ENCODE measurements at places on chromosomes 16 and 17. TPM values are rescaled to one million over a fixed set of nuclear protein-coding genes. Genes with fewer than 3 reads are reported as not detected.

The PPP1R27 gene
- not detected for total RNA-seq

The FAM20A gene
- not detected for total RNA-seq

The CD300LB gene
- total RNA-seq, result not detected

The CD79B gene
- not detected for total RNA-seq

The DNASE1L2 gene
- not detected for total RNA-seq

The PRSS36 gene
- total RNA-seq, result 10.6 TPM

The CCL17 gene
- not detected for total RNA-seq

DNA sequence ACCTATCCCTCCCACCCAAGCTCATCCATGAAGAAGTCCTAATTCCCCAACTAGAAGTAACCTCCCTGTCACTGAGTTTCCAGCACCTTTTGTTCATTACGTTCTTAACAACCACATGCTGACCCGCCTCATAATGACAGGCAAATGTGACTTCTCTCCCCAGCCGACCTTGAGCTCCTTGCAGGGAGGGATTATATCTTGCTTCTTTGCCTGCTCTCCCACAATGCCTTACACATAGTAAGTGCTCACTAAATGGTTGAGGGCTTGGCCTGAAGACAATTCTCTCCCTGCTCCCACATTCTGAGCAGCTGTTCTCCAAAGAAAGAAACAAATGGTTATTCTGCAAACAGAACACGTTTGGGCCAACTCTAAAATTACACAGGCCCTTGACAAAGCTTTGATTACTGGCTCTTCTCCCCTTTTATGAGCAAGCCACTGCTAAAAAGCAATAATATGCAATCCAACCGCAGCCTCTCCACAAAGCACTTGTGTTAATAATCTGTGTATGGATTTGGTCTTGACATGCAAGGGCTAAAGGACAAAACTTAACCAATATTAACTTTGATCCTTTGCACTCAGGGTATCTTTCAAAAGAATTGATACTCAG is 23.2 kb downstream of the SLC39A11 start:
- DNase-seq, result no peak

DNA sequence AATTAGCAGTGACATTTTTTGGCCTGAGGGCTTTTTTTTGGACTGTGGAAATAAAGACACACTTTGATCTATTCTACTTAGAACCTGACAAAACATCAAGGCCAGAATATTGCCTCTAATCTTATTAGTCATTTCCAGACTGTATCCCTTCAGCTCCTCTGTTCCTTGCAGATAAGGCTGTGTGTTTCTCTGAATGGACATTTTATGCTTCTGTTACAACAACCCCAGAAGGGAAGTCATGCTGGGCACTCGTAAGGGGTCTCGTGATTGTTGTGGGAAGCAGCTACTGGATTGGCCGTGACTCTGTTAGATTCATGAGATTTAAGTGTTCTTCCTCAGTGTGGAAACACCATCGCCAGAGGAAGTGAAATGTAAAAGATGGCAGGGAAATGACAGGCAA is 31.6 kb upstream of the HS3ST2 start:
- DNase-seq, result no peak

- DNase-seq, result no peak
These were observed 77.1 kb downstream of the MRM3 start for GRCh38 chr17:859061-859823.

DNA sequence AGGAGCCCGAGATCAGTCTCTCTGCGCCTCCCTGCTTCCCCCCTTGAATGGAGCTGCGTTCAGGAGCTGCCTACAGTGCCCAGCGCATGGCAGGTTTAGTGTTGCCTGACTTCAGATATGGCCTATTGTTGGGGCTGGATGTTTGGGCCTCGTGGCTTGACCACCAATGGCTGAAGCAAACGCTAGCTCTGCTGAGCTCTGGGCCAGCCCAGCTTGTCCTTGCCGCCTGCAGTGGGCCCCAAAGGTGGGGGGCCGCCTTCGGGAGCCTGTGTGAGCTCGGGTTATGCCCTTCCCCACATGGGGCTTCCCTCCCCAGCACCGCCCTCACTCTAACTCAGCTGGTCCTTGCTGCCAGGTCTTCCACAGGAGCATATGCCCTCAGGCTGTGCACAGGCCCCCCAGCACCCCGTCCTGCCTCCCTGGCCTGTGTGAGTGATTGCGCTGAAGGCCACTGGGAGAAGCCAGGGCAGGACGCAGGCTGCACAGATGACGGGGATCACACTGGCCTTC is 2.0 kb upstream of the METTL26 start:
- no peak for DNase-seq

DNA sequence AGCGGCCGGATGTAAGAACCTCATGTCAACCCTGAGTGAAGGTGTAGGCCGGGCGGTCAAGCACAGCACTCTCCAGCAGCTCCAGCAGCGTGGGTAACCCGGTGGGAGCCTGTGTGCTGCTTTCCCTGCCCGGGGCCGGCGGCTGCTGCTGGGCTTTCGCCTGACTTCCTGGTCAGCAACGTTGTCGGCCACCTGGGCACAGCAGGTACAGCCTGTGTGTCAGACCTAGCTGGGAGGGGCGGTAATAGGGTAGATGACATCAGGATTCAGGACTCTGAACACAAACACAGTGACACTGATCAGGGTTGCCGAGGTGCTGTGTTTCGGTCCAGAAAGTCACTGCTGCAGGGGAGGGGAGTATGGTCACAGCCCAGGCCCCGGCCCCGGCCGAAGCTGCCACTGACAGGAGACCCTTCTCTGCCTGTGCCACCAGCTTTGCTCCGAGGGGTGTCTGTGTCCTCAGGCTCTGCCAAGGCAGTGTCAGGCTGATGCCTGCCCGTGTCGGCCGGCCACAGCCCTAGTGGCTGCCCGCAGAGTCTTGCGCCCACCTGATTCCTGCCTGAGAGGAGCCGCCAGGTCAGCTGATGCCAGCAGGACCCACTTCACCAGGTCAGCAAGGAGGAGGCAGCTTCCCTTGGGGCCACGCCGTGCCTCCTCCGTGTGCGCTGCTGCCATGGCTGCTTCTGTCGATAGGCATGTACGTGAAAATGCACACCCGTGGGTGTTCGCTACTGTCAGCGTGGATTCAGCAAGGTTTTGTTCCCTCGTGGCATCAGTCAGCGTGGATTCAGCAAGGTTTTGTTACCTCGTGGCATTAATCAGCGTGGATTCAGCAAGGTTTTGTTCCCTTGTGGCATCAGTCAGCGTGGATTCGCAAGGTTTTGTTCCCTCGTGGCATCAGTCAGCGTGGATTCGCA is 9.2 kb downstream of the RAB40C start:
- DNase-seq, result no peak

DNA sequence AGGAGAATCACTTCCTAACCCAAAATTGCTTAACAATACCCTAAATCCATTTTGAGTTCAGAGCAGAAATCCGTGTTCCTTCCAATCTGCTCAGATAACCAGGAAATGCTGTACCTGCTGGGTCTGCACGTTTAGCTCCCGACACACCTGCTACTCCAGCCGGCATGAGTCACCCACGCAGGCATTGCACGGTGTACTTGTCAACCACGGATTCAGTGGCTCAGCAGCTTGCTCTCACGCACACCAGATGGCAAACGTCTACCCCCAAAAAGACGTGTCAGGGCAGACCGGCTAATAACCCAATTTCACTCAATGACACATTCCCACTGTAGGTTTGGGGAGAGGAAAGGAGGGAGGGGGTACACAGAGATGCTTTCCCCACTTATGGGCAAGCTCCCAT is 468.1 kb downstream of the SOX9 start:
- peak; percentile 75 for DNase-seq

DNA sequence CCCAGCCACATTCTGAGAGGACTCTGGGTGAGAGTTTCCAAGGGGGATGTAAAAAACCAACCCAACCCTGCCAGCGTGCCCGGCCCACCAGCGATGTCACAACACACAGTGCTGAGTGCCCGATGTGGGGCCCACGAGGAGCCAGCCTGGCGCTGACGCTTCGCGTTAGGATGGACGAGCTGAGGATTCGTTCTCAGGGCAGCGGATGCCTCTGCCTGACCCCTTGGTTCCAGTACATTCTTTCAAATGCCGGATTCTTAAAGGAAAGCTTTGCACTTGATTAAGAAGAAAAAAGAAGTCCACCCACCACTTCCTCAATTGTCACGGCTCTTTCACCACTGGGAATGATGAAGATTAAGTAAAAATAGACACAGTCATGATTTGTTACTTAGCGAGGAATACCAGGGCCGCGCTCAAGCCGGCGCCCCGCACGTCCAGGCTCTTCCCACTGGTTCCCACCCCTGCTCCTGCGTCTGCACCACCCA is 79.4 kb downstream of the IRF8 start:
- DNase-seq, result no peak

GRCh38 chr17:35889818-35890773 is 9.9 kb upstream of the CCL5 start:
- peak; percentile 38 for DNase-seq

- no peak for DNase-seq
These were observed 56.7 kb downstream of the PLXDC1 start for GRCh38 chr17:39094607-39095308.

- no peak for DNase-seq
These were observed 88.4 kb upstream of the GNAO1 start for GRCh38 chr16:56102906-56103305.

GRCh38 chr17:81082177-81083073 is 47.5 kb downstream of the BAIAP2 start:
- no peak for DNase-seq

GRCh38 chr17:10316801-10317542 is 55.8 kb downstream of the MYH13 start:
- peak; percentile 8 for DNase-seq

GRCh38 chr17:18184143-18185031 is 759 bp downstream of the ALKBH5 start:
- DNase-seq, result peak; percentile 35

- DNase-seq, result no peak
These were observed 76.0 kb upstream of the RBBP6 start for GRCh38 chr16:24463196-24463945.

DNA sequence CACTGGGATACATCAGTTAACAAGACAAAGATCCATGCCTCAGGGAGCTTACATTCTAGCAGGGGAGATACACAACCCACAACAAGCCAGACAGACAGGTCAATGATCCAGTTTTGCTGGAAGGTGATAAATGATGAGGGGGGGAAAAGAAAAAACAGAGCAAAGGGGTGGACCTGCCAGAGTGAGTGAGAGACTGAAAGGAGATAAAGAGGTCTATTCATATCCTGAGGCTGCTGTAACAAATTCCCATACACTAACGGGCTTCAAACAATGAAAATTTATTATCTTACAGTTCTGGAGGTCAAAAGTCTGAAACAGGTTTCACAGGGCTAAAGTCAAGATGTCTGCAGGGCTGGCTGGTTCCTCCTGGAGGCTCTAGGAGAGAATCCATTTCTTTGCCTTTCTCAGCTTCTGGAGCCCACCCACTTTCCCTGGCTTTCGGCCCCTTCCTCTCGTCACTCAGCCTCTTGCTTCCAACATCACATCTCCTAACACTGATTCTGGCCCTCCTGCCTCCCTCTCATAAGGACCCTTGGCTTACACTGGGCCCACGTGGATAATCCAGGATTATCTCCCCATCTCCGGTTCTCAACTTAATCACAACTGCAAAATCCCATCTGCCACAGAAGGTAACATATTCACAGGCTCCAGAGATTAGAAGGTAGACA is 81.5 kb downstream of the GAS7 start:
- no peak for DNase-seq

GRCh38 chr17:77645072-77646045 is 313.1 kb upstream of the TNRC6C start:
- no peak for DNase-seq

GRCh38 chr17:39709998-39710964 is 10.4 kb downstream of the ERBB2 start:
- no peak for DNase-seq

DNA sequence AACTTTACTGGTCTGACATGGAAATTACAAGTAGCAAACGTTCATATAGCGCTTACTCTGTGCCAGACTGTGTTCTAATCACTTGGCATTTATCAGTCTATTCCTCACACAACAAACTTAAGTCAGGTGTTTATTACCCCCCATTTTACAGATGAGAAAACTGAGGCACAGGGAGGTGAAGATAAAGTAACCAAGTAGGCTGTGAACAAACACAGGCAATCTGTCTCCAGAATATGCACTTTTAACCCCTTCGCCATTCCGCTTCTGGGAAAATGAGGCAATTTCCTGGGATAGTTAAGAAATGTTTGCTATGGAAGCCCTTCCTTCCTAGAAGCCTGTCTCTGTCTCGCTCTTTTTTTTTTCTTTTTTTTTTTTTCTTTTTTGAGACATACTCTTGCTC is 12.2 kb upstream of the CXCL16 start:
- no peak for DNase-seq

DNA sequence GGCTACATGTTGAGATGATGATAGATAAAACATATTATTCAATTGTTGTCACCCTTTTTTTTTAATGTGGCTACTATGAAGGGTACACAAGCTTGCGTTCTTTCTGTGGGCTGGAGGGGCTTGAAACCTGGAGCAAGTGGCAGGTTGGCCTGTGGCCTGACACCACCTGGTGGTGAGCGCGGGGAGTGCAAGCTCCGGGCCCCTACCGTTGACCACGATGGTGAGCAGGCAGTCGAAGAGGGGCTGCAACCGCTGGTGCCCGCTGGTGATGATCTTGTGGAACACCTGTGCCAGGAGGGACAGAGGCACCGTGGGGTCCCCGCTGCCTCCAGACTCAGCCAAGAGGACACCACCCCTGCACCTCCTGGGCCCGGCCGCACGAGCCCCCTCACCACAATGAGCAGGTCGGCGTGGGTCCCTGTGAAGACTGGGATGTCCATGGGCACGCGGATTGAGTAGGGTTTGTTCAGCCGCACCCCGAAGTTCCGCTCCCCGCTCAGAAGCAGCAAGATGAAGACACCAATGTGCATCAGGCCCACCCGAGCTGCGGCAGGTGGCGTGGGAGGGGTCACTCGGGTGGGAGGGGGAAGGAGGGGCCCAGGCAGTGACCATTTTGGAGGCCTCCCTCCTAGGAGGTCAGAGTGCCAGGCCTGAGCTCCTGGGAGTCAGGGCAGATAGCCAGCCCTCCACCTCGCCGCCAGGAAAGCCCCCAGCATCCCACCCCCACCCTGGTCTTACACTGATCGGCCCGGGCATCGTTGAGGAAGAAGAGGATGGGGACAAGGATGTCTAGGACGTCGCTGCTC is 14.4 kb downstream of the HID1 start:
- DNase-seq, result peak; percentile 43

DNA sequence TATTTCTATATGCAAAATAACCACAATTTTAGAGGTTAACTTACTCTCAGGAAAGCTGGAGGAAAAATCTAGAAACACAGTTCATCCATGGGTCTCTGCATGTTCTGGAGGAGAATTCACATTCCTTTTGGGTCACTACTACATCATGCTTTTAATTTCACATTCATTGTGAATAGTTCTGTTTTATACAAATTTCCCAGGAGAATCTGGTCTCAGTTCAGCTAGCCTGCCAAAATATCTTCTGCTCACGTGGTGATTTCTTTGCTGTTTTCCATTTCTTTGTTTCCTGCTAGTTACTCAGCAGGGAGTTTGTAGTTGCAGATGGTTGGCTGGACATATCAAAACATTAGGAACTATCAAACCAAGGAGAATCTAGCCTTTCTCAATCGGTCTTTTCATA is at the start of gene ABCA9:
Gene ABCA9, minus strand, starts transcription at position 106 of the 400 bp plus-strand sequence. CDS start 9,801 bp downstream, outside the sequence.
- peak; percentile 49 for DNase-seq

- DNase-seq, result peak; percentile 81
These were observed 35.3 kb downstream of the B9D1 start for GRCh38 chr17:19327031-19327783.
